ENCODE measurements at places on chromosomes 5 and 9.

- no peak for DNase-seq
Measured at GRCh38 chr5:179154346-179154990, 94.3 kb downstream of the ZNF354C start.

GRCh38 chr5:61280761-61281427 is 51.2 kb upstream of the ZSWIM6 start:
- no peak for DNase-seq

- no peak for DNase-seq
Measured at GRCh38 chr9:131407717-131408195, 13.9 kb downstream of the PRRC2B start.

GRCh38 chr5:109312695-109313094 is 97.1 kb downstream of the PJA2 start:
- no peak for DNase-seq

DNA sequence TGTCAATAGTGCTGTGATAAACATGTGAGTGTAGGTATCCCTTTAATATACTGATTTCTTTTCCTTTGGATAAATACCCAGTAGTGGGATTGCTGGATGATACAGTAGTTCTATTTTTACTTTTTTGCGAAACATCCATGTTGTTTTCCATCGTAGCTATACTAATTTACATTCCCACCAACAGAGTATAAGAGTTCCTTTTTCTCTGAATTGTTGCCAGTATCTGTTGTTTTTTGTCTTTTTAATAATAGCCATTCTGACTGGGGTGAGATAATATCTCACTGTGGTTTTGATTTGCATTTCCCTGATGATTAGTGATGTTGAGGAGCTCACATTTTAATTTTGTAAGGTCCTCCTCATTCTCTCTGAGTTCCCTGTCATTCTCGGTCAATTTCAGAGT is 71.1 kb upstream of the NFIL3 start:
- DNase-seq: no peak

DNA sequence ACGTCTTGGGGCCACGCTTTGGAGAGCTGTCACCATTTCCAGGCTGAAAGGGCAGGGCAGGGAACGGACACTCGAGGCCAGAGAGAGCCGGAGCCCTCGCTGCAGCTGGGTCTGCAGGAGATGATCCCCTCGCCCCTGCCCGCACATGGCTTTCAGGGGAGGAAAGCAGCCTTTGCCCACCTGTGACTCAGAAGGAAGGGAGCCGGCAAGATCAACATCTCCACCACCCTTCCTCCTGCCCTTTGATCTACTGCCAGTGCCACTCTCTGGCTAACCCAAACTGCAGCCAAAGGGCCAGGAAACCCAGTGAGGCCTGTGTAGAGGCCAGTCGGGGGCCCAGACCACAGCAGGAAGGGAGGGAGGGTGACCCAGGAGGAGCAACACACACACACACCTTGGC is 137.1 kb upstream of the ERCC6L2 start:
- no peak for DNase-seq
